HT1080 (cell line): ENCODE measurements at places on chromosomes 1 and 21. TPM values are rescaled to one million over a fixed set of nuclear protein-coding genes. Genes with fewer than 3 reads are reported as not detected.

Gene SPRR2A
- total RNA-seq: not detected in 2 replicates

Gene OR2L8
- total RNA-seq: not detected in 2 replicates

Gene PLA2G5
- not detected in 2 replicates for total RNA-seq

Gene TPR
- total RNA-seq: 65.1 and 97.7 TPM in 2 replicates

Gene GBP2
- 2.8 and 3.7 TPM in 2 replicates for total RNA-seq

Gene ADGRL4
- 52.1 and 63.2 TPM in 2 replicates for total RNA-seq

Gene CCDC27
- total RNA-seq: not detected in 2 replicates

Gene CYYR1
- total RNA-seq: not detected in 2 replicates

Gene CBR3
- total RNA-seq: 15.2 and 15.6 TPM in 2 replicates

Gene THEM4
- 10.0 and 11.8 TPM in 2 replicates for total RNA-seq

DNA sequence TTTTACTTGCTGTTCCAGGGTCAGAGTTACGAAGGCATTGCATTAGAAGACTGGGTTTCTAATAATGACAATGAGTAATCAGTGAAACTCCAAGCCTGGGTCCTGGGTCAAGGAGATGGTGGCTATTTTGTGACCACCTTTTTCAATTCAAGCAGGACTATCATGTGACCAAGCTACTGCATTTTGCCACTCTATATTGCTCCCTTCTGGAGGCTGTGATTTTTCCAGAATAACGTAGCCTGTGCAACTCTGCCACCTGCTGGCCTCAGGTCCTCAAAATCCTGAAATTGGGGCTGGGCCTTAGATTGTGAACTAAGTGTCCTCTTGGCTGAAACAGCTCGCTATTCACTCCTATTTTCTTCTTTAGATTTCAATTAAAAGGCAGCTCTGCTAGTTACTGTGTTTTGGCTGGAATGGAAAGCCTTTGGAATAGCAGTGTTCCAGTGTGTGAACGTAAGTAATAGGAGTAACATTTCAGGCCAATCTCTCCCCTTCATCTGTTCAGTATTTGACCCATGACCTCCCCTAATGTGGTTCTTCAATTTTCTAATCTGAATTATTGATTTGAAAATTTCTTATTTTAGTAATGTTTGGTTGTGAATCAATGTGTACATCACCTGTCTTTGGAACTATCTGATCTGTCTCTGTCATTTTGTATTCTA is 52.9 kb upstream of the CD46 start:
- DNase-seq: peak; percentile 66

- no peak for DNase-seq
These were observed 9.6 kb downstream of the UMODL1 start for GRCh38 chr21:42080788-42081083.

DNA sequence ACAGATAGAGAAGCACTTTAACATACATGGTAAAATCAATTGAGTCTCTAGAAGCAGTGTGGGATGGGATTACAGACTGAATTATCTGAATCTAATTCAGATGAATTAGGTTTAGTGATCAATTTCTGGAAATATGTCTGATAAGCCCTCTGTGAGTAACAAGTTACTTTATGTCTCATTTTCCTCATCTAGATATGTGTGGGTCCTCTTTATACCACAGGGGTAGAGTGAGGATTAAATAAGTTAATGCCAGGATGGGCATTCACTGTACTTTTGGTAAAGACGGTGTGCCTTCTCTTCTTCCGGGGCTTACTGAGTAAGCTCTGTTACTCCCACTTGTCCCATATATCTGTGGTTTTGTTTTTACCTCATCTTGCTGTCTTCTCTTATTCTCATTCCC is 225.8 kb downstream of the RYR2 start:
- no peak for DNase-seq

DNA sequence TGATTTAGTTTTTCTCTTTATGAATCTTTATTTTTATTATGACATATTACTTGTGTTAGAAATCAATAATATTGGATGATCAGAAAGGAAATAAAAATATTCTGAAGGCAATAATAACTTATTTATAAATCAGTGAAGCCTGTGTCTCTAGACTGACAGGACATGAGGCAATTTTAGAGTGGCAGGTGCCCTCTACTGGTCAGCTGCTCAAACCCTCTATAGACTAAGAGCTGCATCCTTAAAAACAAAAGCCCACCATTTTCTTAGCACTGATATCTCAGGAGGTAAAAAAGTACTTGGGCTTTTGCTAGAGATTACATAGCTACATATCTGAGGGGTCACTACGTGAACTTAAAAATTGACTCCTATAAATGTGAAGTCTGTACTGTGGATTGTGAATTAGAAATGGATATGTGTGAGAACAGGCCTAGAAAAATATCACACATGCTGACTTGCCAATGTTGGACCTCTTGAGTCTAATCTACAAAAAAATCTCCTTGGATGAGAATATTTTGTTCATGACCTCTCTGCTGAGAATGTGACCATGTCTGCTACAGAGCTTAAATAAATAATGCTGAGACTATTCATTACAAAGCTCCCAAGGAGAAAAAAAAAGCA is 597.9 kb upstream of the ADAMTS5 start:
- peak; percentile 49 for DNase-seq

GRCh38 chr1:154865442-154866256 is 4.4 kb downstream of the KCNN3 start:
- DNase-seq: no peak

GRCh38 chr1:162284206-162284955 is 92.3 kb downstream of the SPATA46 start:
- DNase-seq: no peak

DNA sequence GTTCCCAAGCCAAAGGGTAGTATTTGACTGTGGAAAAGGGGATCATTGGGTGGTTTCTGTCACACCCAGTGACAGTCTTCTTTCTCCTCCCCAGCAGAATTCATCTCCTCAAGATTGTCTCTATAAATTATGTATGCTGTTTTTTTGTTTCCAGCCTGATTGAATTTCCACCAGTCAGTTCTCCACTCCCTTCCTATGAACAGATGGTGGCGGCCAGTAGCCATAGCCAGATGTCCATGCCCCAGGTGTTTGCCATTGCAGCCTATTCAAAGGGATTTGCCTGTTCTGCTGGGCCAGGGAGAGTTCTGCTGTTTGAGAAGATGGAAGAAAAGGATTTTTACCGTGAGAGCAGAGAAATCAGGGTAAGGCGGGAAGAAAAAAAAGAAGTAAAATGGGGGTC is 12.9 kb downstream of the CFAP57 start:
- no peak for DNase-seq

DNA sequence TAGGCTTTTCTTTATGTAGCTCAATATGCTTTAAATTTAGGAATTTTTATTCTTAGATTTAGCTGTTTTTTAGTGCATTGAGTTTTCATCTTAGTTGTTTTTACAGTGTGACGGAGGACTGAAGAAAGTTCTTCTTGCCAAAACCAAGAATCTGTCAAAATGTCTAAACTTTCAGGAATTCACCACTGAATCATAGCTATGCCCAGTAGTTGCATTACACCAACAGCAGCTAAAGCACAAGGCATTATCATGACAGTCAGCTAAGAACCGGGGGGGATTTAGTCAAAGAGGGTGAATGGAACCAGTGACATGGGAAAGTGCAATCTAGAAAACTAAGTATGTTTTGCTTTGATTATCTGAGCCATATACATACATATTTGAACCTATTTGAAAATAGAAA is 6.5 kb upstream of the C1orf146 start:
- DNase-seq: peak; percentile 57

- peak; percentile 27 for DNase-seq
These were observed 14.6 kb downstream of the ADSS2 start for GRCh38 chr1:244437086-244437468.

DNA sequence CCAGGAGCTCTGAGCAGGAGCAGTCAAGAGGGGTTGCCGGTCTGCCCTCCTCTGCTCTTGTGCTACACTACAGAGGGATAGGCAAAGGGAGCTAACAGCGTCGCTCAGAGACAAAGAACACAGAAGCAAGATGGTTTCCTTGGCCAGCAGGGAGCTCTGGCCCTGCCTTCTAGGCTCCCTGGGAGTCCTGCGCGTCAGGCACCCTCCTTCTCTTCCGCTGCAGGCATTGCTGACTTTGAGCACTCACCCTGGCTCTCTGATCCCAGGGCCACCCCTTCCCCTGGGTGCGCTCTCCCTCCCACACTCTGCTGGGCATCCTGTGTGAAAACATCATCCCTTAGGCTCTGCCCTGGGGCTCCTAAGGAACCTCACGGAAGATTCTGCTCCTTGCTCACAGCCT is 489 bp downstream of the TNNI1 start:
- DNase-seq: no peak

DNA sequence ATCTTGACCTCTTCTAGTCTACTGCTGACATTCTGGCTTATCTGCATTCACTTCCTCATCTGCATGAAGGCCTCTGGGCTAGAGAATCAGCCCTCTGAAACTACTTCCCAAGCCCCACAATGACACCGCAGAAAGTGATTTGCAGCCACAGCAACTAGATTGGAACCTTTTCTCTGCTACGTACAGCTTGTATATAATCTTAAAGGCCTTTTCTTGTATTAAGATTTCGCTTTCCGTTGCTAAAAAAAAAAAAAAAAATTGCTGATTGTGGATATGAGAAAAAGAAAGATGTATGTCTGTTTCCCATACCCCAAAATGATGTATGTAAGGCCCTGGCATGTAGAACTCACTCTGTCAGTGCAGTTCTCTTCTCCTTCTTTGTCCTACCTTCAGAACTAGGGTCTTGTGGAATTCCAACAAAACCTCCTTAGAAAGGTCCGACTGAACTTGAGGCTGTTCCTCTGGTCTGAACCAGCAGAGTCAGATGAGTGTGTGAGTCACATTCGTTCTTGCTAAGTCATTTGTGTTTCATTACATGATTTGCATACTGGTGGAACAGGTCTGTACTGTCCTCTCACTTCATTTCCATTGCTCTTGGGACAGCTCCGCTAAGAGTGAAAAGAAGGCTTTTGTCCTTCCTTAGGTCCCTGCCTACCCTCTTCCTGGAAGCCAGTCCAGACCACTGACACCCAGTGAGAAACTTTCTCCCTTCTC is 62.7 kb downstream of the PLPP3 start:
- peak; percentile 60 for DNase-seq

- peak; percentile 79 for DNase-seq
These were observed 5.7 kb downstream of the KRTCAP2 start for GRCh38 chr1:155167166-155168104.

DNA sequence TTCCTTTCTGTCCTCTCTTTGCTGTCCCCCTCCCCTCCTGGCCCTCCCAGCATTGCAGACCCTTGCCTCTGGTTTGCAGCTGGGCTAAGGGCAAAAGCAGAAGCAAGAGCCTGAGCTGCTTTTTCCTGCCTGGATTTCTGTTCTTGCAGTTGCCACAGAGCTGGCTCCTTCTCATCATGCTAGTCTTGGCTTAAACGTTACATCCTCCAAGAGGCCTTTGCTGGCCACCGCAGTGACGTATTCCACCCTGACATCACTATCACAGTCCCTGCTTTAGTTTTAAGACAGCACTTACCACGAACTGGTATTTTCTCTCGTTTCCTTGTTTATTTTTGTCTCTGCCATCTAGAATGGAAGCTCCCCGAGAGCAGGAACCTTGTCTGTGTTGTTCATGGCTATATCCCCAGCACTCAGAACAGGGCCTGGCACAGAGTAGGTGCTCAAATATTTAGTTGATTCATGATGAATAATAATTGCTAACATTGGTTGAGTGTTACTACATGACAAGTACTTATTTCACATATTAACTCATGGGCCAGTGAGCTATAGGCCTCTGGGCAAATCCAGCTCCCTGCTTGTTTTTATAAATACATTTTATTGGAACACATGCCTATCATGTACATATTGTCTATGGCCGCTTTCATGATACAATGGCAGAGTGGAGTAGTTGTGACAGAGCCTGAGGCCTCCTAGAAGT is 13.2 kb upstream of the CSF1 start:
- no peak for DNase-seq

GRCh38 chr1:109971559-109971958 is 13.0 kb upstream of the AHCYL1 start:
- DNase-seq: no peak

DNA sequence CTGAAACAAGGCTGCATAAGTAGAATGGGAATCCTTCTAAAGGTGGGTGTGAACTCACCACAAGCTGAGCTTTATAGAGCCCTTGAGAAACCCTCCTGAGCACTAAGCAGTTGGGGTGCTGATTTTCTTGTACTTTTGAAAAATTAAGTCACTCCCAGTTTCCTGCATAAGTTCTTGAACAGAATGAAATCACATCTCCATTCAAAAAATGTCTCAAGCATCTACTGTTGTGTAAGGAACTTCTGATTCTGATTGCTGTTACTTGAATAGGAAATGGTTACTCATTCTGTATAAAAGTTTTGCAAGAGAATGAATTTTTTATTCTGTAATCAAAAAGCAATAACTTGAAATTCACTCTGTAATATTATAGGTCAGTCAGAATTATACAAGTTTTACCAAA is 50.8 kb upstream of the WNT2B start:
- no peak for DNase-seq
